ENCODE measurements at places on chromosomes 6 and 20. TPM values are rescaled to one million over a fixed set of nuclear protein-coding genes. Genes with fewer than 3 reads are reported as not detected.

The CBLN4 gene
- total RNA-seq: not detected

The EBF4 gene
- total RNA-seq: 4.1 TPM

The TMEM242 gene
- 6.0 TPM for total RNA-seq

The C6orf58 gene
- not detected for total RNA-seq

The GABRR2 gene
- total RNA-seq: 0.18 TPM

The TP53INP2 gene
- 36.9 TPM for total RNA-seq

The EGFL8 gene
- total RNA-seq: 6.1 TPM

The OR2H1 gene
- not detected for total RNA-seq

The PRL gene
- total RNA-seq: not detected

The SRC gene
- 20.6 TPM for total RNA-seq

The UST gene
- total RNA-seq: 2.0 TPM

The PPP1R14C gene
- total RNA-seq: 3.0 TPM

The KIAA1755 gene
- 6.0 TPM for total RNA-seq

The RHAG gene
- not detected for total RNA-seq

The TRDN gene
- not detected for total RNA-seq

The HUS1B gene
- 0.99 TPM for total RNA-seq

The THBD gene
- total RNA-seq: 20.7 TPM

The CALHM4 gene
- not detected for total RNA-seq

The CPNE5 gene
- 25.7 TPM for total RNA-seq

The METTL24 gene
- total RNA-seq: not detected

The TTLL9 gene
- total RNA-seq: 0.29 TPM

The KCNB1 gene
- not detected for total RNA-seq

The BTNL2 gene
- not detected for total RNA-seq

The ADGRF5 gene
- 502 TPM for total RNA-seq

The CUL7 gene
- 26.6 TPM for total RNA-seq

The IPCEF1 gene
- 1.9 TPM for total RNA-seq

The PXMP4 gene
- 9.2 TPM for total RNA-seq

The TINAG gene
- 4.8 TPM for total RNA-seq

The ULBP3 gene
- 11.0 TPM for total RNA-seq

The FLRT3 gene
- total RNA-seq: 5.3 TPM

The CD40 gene
- total RNA-seq: 14.0 TPM

The SRMS gene
- total RNA-seq: not detected

The ENPP3 gene
- total RNA-seq: not detected
